ENCODE measurements at places on chromosomes 6 and 20.
A peak's percentile ranks its signal among the peaks of the same experiment; 100 is the strongest.

- DNase-seq, result no peak
These were observed 21.7 kb downstream of the CPNE1 start for GRCh38 chr20:35643045-35643444.

GRCh38 chr6:135798751-135799515, 52.6 kb upstream of the PDE7B start:
- no peak for DNase-seq

DNA sequence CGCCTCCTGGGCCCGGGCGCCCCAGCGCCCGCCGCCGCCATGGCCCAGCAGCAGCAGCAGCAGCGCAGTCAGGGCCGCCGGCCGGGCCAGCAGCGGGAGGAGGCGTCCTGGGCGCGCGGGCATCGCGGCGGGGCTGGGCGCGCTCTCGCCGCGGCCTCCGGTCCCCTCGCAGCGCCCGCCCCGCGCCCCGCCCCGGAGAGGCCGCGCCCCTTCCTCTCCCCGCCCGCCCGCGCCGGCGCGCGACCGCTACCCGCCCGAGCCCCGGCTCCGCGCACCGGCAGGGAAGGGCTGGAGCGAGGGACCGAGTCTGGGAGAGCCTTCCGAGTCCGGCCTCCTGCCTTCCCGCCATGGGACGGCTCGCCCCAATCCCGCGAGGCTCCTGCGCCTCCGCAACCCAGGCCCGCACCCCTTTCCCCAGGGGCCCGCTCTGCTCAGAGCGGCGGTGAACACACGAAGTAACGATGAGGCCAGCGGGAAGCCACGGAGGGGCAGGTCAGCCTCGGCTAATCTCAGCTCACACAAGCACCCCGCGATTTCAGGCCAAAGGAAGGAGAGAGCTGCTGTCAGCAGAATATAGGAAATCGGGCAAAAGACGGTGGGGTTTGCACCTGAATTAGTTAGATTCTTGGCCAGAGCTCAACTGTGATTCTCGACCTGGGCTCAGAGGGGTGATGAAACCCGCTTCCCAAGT, at the start of gene TXNDC5:
TXNDC5 (minus strand) TSS at position 135 of the 691 bp plus-strand sequence; CDS start at position 123, 12 bp downstream.
- peak; percentile 44 for DNase-seq

DNA sequence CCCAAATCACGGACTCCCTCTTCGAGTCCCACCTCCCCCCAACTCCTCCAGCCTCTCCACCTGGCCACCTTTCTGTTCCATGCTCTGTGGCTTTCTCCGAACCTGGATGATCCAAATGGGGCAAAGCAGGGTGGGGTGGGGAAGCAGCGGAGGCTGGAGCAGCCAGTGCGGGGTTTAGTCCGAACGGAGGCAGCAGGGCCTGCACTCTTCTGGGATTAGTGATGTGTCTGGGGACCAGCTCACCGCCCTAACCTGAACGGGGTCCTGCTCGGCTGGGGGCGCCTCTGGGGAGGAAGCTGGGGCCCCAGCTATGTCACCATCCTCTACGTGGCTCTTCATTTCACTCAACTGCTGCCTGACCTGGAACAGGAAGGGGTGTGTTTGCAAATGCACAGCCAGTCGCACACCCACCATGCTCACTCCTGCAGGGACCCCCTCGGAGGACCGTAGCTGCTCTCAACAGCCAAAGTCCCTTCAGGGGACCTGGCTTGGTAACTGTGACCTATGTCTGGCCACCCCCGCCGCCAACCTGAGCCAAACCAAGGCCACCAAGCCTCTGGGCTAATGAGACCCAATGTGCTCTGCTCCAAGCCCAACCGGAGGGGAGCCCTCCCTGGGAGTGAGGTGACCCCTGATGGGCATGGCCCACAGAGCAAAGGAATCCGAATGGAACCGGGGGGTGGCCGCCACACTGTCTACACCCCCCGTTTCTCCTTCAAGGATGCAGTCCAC, 46.8 kb downstream of the DSTN start:
- no peak for DNase-seq

DNA sequence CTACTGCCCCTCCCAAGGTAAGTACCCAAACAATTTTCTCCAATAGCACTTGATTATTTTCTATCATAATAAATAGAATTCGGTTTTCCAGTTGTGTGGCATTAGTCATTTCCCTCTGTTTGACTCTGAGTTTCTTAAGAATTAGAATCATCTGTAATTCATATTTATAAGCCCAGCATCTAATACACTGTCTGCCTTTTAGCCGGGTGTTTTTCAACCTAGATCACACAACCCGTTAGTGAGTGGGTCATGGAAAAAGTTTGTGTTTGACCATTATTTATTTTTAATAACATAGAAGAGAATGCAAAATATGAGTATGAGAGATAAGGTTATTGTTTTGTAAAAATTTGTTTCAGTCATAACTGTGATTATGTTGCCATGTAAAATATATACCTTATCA, 701.6 kb downstream of the RFPL4B start:
- no peak for DNase-seq

DNA sequence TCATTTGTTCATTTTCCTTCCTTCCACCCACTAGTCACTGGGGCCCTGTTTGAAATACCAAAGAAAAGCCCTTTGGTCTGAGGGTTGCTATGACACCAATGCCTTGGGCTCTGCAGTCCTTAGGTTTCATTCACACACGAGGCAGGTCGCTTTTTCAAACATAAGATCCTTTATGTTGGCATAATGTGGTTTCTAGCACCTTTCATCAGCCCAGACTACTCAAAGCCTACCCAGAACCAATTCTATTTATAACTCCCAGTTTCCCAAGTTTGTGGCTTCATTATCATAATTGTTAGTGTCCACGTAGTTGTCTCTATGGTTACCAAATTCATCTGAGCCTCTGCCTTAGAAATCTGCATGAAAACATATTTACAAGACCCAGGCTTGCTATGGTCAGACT, 6.6 kb upstream of the TP53RK start:
- no peak for DNase-seq

GRCh38 chr6:134983823-134984222, 33.9 kb upstream of the ALDH8A1 start:
- DNase-seq, result no peak

DNA sequence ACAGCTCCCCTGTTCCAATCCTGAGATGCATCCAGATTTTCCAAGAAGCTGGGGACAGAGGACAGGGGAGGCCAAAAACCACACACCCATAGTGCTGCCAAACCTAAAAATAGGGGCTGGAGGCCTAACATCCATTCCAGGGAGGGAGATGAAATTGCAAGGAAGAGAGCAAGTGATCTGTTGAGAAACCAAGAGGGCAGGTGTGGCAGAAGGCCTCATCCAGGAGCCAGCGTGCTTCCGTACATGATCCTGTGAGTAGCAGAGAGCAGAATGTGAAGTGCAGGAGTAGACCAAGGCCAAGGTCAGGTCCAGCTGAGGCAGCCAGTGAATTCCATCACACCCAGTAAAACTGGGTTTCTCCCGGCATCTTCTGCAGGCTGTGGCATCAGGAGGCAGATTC, 167.7 kb upstream of the RIN2 start:
- no peak for DNase-seq

DNA sequence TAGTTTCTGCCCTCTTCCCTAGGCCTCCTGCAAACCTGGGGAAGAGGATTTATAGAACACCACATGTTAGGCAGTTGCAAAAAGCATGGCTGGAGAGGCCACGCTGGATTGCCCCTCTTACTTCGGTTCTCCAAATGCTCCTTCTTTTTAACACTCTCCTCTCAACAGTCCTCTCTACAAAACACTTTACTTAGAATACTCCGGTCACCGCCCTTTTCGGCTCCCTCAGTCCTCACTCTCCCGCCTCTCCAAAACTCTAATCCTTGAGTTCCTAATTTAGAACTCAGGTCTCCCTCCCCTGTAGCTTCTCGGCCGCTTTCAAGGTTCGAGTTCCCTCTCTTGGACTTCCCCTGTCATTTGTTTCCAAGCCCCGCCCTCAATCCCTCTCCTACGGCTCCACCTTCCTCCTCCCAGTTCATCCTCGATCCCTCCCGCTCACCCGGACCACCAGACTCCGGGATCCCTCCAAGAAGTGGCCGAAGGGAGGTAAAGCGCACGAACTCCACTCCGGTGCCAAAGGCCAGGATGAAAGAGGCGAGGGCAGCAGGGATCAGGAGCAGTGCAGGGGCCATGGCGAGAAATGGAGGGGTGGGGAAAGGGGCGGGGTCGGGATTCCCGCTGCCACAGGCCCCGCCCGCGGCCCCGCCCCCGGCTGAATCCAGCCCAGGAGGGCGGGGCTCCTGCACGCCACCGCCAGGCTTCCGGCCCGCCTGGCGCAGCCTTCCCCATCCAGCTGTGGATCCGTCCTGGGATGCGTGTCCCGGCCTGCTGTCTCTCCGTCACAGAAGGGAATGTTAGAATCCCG, at the start of gene NRM:
NRM (minus strand) TSS at position 582 of the 805 bp plus-strand sequence; CDS start at position 572, 10 bp downstream.
- DNase-seq, result peak; percentile 84

GRCh38 chr20:45223136-45223535, 2.0 kb downstream of the SEMG2 start:
- no peak for DNase-seq

GRCh38 chr6:155498370-155498769, 42.7 kb upstream of the NOX3 start:
- DNase-seq, result no peak

GRCh38 chr20:61442718-61443117, 190.7 kb downstream of the CDH4 start:
- no peak for DNase-seq

DNA sequence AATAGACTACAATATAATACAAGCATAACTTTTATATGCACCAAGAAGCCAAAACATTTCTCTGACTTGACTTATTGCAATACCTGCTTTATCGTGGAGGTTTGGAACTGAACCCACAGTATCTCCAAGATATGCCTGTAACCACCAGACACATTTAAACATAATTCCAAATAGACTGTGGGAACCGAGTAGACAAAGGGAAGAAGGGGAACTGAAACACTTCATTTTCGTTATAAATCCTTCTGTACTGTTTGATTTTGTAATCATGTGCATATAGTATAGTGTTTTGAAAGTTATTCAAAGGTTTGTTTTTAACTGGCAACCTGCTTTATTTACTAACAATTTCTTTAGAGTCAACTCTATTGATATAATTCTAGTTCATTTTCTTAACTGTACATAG, 154.9 kb upstream of the BEND6 start:
- DNase-seq, result no peak

DNA sequence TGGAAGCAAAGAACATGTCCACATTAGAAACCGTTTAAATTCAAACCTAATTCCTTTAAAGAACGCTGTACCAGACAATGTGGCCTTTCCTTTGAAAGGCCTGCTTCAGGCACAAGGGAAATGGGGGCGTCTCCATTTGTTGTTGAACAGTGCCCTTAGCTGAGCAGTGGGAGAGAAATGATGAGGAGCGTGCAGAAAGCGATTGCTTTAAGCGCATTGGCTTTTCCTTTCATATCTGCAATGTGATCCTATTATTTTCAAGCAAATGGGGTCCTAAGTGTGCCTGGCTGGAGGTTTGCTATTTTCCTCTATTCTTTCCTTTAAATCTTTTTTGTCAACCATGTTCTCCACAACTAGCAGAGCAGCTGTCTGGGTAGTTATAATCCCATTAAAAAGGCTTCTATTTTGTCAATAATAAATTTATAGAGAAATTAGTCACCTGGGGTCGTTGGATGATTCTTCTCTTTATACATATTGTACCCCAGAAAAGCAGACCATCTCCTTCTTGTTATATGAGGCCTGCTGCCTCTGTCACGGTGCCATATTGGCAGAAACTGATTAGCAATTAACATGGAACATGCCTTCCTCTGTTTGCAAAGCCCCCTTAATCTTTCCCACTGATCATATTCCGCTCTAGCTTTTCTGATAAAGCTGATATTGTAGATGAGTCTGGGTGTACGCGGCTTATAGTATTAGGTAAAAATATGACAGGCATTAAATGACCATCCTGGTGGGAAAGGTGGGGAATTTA, 151.1 kb upstream of the JAG1 start:
- DNase-seq, result no peak

DNA sequence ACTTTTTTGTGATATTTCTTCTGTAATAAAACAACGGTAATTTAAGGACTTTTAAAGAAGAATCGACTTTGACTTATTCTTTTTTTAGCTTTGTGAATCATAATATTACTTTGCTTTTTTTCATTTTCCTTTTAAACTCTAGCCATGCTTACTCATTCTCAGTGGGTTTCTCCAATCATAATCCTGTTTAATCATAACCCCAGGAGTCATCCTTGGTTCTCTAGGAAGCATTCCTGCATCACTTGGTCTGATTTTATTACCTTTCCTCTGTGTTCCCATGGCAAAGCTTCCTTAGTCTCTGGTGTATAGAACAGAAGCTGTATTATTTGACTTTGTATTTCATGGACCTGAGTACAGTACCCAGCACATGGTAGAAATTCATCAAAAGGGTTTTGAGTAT, 223.5 kb downstream of the CDKAL1 start:
- no peak for DNase-seq

DNA sequence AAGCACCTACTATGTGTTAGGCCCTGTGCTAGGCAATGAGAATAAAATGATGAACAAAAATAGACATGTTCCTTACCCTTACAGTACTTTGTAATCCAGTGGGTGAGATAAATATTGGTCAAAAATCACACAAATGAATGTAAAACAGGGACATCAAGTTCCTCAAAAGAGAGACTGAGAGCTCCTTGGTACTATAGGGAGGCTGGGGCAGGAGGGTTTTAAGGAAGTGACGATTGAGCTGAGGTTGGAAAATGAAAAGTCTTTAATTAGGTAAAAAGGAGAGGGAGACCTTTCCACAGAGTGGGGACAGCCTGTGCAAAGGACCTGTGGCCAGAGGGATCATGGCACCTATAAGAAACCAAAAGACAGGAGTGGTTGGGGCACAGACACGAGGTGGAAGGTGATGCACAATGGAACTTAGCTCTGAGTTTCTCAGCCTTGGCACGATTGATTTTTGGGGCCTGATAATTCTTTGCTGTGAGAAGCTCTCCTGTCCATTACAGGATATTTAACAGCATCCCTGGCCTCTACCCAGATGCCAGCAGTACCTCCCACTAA, 140.3 kb downstream of the CEP57L1 start:
- no peak for DNase-seq

DNA sequence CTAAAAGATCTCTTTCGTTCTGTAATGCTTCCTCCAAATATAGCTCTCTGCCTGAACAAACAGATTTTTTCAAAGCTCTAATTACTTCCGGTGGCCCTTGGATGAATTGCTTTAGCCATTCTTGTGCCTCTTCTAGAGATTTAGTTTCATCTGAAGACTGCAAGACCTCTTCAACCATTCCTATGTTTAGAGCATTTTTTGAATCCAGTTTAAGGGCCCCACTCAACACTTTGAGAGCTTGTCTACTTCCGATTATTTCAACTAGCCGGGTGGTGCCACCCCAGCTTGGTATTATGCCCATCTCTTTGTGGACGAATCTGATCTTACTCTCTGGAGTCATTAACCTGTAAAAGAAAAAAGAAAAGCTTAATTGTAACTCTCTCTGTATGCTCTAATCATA, 23.3 kb downstream of the RNF146 start:
- DNase-seq, result no peak

All from CD8-positive, alpha-beta T cell (primary cell).